ENCODE measurements at places on chromosomes 3 and 15. TPM values are rescaled to one million over a fixed set of nuclear protein-coding genes. Genes with fewer than 3 reads are reported as not detected.

Gene PAQR5
- 36.3 TPM for total RNA-seq

Gene ACTC1
- total RNA-seq = 4.9 TPM

Gene TAMM41
- total RNA-seq = 12.7 TPM

- no peak for DNase-seq
- H3K27me3 ChIP-seq = no peaks in the 10 kb centered on the region
- no peaks in the 10 kb centered on the region for H3K36me3 ChIP-seq
- H3K27ac ChIP-seq = no peak overlapping the region
- no peaks in the 10 kb centered on the region for H3K4me1 ChIP-seq
- H3K4me3 ChIP-seq = no peak overlapping the region
Measured at GRCh38 chr15:66153549-66154415, 99.8 kb downstream of the MEGF11 start.

DNA sequence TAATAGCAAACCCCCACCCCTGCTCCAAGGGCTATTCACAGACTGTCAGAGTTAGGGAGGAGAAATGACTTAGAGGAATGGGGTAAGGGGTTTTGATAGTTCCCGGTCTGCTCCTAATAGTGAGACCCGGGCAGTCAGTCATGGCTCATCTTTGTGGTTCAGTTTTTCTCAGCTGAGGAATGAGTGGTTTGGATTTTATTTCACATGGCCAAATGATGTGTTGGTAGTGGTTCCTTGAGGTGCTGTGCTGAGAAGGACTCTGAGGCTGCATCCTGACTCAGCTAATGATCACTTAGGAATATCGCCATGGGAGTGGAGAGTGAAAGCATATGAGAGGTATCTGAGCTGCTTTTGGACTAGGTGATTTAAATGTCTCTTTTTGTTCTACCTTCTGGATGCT lies 80.2 kb downstream of the LPP start:
- no peaks in the 10 kb centered on the region for H3K36me3 ChIP-seq
- H3K4me1 ChIP-seq = no peaks in the 10 kb centered on the region
- no peak overlapping the region for H3K27ac ChIP-seq
- no peak overlapping the region for H3K4me3 ChIP-seq
- H3K27me3 ChIP-seq = no peaks in the 10 kb centered on the region
- DNase-seq = no peak

DNA sequence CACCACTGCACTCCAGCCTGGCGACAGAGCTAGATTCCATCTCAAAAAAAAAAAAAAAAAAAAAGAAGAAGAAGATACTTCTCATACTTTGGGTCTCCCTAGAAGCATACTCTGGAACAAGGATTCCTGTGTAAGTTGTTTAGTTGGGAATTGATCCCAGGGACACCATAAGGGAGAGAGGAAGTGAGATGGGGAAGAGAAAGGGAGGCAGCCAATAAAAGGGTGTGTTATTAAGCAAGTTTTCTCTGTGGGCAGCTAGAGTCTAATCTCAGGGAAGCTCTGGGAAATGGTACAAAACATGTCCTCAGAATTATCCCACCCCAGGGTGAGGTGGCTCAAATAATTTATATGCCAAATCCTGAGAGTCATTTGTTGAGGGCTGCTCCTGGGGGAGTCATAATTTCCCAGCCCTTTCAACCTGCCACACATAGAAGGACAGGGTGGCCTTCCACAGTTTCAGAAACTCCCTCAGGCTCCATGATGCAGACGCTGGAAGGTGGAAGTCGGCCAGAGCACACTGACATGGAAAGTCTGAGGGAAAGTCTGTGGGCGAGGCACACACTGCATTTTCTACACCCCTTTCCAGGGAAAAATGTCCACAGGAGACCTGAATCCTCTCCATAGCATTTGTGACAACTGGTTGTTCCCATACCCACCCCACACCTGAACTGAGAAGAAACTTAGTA lies 86.4 kb upstream of the SLC4A7 start:
- H3K27ac ChIP-seq = no peak overlapping the region
- no peaks in the 10 kb centered on the region for H3K4me1 ChIP-seq
- DNase-seq = no peak
- no peaks in the 10 kb centered on the region for H3K36me3 ChIP-seq

GRCh38 chr3:32137870-32138269 lies 31.4 kb downstream of the GPD1L start:
- H3K36me3 ChIP-seq = no peaks in the 10 kb centered on the region
- no peaks in the 10 kb centered on the region for H3K4me1 ChIP-seq
- DNase-seq = no peak
- H3K27ac ChIP-seq = no peak overlapping the region

DNA sequence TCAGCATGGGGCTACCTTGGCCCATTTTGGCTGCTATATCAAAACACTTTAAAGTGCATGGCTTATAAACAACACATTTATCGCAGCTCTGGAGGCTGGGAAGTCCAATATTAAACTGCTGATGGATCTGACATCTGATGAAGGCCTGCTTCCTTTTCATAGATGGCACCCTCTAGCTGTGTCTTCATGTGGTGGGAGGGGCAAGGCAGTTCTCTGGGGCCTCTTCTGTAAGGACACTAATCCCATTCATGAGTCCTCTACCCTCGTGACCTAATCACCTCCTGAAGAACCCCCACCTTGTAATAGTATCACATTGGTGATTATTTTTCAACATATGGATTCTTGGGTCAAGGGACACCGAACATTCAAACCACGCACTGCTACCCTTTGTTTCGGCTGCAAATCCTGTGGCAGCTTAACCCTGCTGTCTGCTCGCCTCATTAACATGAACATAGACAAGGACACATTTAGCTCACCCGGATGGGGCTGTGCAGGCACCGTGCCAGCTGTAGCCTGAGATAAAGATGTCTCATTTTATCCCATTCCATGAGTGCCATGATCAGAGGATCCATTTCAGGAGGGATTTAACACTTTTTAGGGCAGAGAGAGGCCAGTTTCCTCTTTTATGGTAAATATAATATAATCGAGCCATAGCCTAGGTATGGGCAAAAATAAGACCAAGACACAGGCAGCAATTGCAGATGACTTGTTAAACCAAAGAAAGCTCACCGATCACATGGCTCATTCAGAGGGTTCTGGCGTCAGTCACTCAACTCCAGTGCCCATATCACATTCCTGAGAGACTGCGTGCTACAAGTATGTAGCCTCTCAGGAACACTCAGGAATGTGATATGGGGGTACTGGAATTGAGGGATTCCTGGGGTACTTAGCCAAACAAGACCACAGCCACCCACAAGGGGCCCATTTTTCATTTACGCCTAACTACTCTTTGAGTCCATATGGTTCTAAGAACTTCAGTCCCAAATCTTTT lies 251.1 kb upstream of the ST8SIA2 start:
- H3K4me3 ChIP-seq = no peak overlapping the region
- H3K27ac ChIP-seq = no peak overlapping the region
- DNase-seq = no peak
- H3K4me1 ChIP-seq = no peaks in the 10 kb centered on the region
- H3K36me3 ChIP-seq = no peaks in the 10 kb centered on the region

DNA sequence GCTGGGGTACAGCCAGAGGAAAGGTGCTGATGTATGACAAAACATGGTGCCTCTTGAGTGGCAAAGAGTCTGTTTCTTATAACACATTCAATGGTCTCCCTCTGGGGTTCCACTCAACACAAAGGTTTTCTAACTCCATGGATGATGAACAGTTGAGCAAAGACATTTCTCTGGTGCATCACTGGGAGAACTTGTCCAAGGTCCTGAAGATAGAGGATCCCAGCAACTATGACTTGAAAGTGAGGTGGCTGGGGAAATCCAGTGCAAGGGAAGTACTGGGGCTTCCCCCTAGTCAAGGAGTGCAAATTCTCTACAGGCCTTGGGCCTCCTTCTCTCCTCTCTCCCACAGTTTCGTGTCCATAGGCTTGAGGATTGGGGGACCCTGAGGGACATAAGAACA lies 431.1 kb downstream of the WDR72 start:
- no peaks in the 10 kb centered on the region for H3K36me3 ChIP-seq
- H3K4me1 ChIP-seq = no peaks in the 10 kb centered on the region
- DNase-seq = no peak
- no peaks in the 10 kb centered on the region for H3K27me3 ChIP-seq
- H3K4me3 ChIP-seq = no peak overlapping the region
- H3K27ac ChIP-seq = no peak overlapping the region

Gene LRTM1
- total RNA-seq = not detected

DNA sequence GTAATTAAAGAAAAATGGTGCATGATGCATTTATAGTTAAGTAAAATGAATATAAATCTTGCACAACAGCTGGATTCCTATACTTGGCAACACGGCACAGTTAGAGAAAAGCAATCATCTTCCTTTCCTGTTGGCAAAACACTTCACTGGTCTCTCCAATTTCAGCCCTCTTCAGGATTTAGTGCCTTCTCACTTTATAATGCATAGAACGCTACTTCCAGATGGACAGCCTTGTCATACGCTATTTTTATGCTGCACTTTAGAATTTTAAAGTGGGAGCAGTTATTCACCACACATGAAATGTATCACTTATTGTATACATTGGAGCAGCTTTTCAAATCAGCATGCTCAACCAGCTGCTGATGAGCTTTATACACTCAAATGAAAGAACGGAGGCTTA lies 194.4 kb upstream of the GBE1 start:
- H3K4me1 ChIP-seq = no peaks in the 10 kb centered on the region
- no peak overlapping the region for H3K27ac ChIP-seq
- H3K36me3 ChIP-seq = no peaks in the 10 kb centered on the region
- no peaks in the 10 kb centered on the region for H3K27me3 ChIP-seq
- no peak for DNase-seq
- no peak overlapping the region for H3K4me3 ChIP-seq

- no peak overlapping the region for H3K27ac ChIP-seq
- no peaks in the 10 kb centered on the region for H3K36me3 ChIP-seq
- no peaks in the 10 kb centered on the region for H3K27me3 ChIP-seq
- no peak for DNase-seq
- no peak overlapping the region for H3K4me3 ChIP-seq
- no peaks in the 10 kb centered on the region for H3K4me1 ChIP-seq
Measured at GRCh38 chr15:79116771-79117170, 26.2 kb upstream of the RASGRF1 start.

GRCh38 chr3:196254376-196255283 lies 32.9 kb downstream of the PCYT1A start:
- H3K27me3 ChIP-seq = no peaks in the 10 kb centered on the region
- no peak overlapping the region for H3K4me3 ChIP-seq
- H3K27ac ChIP-seq = no peak overlapping the region

Gene RBPMS2
- total RNA-seq = 1.3 TPM

Gene PLA2G4E
- not detected for total RNA-seq

DNA sequence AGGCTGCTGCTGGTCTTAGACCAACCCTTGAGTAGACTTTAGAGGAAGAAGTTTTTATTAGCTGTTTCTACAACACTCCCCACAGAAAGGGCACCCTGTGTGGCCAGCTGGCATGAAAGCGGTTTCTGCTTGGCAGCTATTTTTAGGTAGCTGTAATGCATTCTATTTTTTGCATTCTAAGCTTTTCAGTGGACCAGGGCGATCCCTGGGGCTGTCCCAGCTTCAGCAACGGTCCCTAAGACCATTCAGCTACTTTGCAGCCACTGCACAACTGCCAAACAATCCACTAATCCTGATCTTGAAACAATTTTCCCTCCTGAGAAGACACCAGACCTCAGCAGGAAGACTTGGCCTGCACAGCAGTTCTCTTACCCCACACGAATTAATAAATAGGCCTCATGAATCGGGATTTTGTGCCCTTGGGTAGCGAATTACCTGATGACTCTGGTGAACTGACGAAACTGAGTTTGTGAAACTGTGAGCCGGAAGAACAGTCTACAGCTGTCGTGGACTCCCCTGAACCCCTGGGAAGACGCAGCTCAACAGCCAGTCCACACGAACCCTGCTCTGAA lies 14.6 kb upstream of the TFRC start:
- peak; percentile 45 for DNase-seq
- H3K27ac ChIP-seq = peak overlapping the region; percentile 41
- no peaks in the 10 kb centered on the region for H3K36me3 ChIP-seq
- no peak overlapping the region for H3K4me3 ChIP-seq
- H3K4me1 ChIP-seq = peaks cover 16% of the 10 kb centered on the region
- no peaks in the 10 kb centered on the region for H3K27me3 ChIP-seq

GRCh38 chr3:175433026-175433674 lies 574.0 kb downstream of the NAALADL2 start:
- H3K4me1 ChIP-seq = no peaks in the 10 kb centered on the region
- no peaks in the 10 kb centered on the region for H3K27me3 ChIP-seq
- no peak overlapping the region for H3K4me3 ChIP-seq
- no peak overlapping the region for H3K27ac ChIP-seq
- DNase-seq = no peak

Gene EFCC1
- 1.7 TPM for total RNA-seq

GRCh38 chr3:16452261-16452660 lies 61.2 kb downstream of the RFTN1 start:
- H3K36me3 ChIP-seq = no peaks in the 10 kb centered on the region
- DNase-seq = no peak
- no peaks in the 10 kb centered on the region for H3K4me1 ChIP-seq

Gene TEX9
- 5.4 TPM for total RNA-seq

- no peak for DNase-seq
- no peak overlapping the region for H3K4me3 ChIP-seq
- H3K36me3 ChIP-seq = no peaks in the 10 kb centered on the region
Measured at GRCh38 chr3:39388741-39389248, 5.6 kb downstream of the SLC25A38 start.

Gene IQCB1
- total RNA-seq = 10.8 TPM

Gene SLC41A3
- total RNA-seq = 27.6 TPM

Gene CCDC39
- total RNA-seq = not detected

Gene TRIM71
- total RNA-seq = not detected

Gene CEP97
- total RNA-seq = 7.1 TPM

DNA sequence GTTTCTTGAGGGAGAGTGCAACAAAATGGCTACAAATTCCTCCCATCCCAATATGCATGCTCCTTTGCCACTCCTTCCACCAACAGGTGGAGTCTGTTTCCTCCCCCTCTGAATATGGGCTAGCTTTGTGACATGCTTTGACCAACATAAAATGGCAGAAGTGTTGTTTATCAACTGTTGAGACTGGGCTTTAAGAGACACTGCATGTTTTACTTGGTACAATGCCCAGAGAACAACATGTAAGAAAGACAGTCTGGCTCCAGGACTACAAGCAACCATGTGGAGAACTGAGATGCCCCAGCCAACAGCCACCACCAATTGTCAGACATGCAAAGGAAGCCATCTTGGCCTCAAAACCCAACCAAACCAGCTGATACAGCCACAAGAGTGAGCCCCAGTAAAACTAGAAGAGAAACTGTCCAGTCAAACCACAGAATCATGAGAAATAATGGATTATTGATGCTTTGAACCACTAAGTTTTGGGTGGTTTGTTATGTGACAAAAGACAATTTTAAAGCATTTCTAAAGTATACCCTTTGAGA lies 40.5 kb downstream of the NUDT16 start:
- no peak overlapping the region for H3K4me3 ChIP-seq
- no peaks in the 10 kb centered on the region for H3K4me1 ChIP-seq
- H3K36me3 ChIP-seq = no peaks in the 10 kb centered on the region
- no peaks in the 10 kb centered on the region for H3K27me3 ChIP-seq

Gene SI
- 42.4 TPM for total RNA-seq

Measured in colonic mucosa (tissue), 4 donors.